ENCODE measurements at places on chromosomes 5 and 9. TPM values are rescaled to one million over a fixed set of nuclear protein-coding genes. Genes with fewer than 3 reads are reported as not detected.
A peak's percentile ranks its signal among the peaks of the same experiment; 100 is the strongest.

DNA sequence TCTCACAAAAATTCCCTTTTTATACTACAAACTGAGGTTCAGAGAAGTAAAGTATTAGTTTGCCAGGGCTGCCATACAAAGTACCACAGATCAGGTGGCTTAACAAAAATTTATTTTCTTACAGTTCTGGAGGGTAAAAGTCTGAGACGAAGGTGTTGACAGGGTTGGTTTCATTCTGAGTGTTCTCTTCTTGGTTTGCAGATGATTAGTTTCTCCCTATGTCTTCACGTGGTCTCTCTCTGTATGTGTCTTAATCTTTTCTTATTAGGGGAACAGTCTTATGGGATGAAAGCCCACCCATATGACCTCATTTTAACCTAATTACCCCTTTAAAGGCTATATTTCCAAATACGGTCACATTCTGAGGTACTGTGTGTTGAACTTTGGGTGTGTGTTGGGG lies 274.2 kb downstream of the BRINP1 start:
- DNase-seq: no peak

DNA sequence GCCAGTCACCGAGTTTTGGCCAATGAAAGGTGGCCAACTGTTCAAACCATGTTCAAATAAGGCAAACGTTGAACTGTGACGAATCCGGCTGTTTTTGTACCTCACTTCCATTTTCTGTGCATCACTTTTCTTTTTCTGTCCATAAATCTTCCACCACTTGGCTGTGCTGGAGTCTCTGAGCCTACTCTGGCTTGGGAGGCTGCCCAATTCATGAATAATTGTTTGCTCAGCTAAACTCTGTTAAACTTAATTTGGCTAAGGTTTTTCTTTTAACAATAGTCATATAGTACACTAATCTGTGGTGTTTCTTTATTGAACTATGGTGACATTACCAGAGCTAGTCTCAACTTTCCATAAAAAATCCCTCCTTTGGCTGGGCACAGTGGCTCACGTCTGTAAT lies 11.3 kb downstream of the NIM1K start:
- DNase-seq: no peak

GRCh38 chr5:121731377-121731776 lies 120.3 kb upstream of the FTMT start:
- no peak for DNase-seq

- DNase-seq: no peak
Measured at GRCh38 chr9:113633782-113634595, 170.5 kb downstream of the RGS3 start.

- DNase-seq: no peak
Measured at GRCh38 chr5:44372028-44372427, 17.2 kb downstream of the FGF10 start.

DNA sequence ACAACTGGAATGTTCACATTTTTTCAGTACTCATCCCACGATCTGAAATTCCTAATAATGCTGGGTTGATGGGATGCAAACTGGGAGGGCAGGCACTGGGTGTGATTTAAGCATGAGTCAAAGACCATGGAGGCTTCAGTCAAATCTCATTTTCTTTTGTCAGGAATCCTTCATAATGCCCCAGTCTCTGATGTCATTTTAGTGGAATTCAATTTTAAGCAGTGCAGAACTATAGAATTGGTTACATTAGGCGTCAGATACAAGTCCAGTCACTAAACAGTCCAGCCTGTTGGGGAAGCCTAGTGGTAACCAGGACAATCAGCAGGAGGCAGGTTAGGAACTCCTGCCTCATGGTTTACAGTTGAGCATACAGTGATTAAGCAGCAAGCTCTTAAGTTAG lies 41.0 kb upstream of the TMEM215 start:
- DNase-seq: no peak

GRCh38 chr5:173970878-173971650 lies 17.9 kb upstream of the C5orf47 start:
- DNase-seq: peak; percentile 58

SPARC gene
- 0.54 TPM for total RNA-seq

TTC1 gene
- total RNA-seq: 48.1 TPM

SFXN1 gene
- total RNA-seq: 62.9 TPM

PKD2L2 gene
- total RNA-seq: not detected

SLC34A1 gene
- total RNA-seq: not detected
